Astrocyte (in vitro differentiated cells and primary cell): ENCODE measurements at places on chromosomes 13 and 19.

GRCh38 chr19:11814029-11814699 is at the start of gene ZNF440:
Gene ZNF440 (plus strand): TSS chr19:11814273. CDS start chr19:11814448, 175 bp downstream.
- peak; percentile 87 for DNase-seq

DNA sequence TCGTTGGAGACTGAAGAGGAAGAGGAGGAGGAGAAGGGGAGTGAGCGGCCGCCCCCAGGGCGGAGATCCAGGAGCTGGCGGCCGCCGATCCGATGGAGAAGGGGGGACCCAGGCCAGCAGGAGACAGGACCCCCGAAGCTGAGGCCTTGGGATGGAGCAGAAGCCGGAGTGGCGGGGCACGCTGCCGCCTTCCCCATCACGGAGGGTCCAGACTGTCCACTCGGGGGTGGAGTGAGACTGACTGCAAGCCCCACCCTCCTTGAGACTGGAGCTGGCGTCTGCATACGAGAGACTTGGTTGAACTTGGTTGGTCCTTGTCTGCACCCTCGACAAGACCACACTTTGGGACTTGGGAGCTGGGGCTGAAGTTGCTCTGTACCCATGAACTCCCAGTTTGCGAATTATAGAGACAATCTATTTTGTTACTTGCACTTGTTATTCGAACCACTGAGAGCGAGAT is 1.8 kb downstream of the GADD45B start:
- no peak for DNase-seq

GRCh38 chr19:54299126-54299498 is 13.9 kb downstream of the LILRA5 start:
- DNase-seq = no peak

DNA sequence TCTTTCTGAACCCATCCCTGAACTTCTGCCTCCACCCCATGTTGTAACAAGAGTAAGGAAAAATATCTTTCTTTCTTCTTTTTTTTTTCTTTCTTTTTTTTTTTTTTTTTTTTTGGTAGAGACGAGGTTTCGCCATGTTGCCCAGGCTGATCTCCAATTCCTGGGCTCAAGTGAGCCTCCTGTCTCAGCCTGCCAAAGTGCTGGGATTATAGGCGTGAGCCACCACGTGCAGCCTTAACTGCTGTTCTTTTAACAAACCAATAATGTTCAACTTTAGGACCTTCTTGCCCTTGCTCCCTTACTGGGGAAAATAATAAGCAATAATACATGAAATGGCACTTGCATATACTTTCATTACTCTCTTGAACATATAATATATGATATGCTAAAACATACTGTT is 19.6 kb downstream of the GPR183 start:
- DNase-seq = no peak

GRCh38 chr19:7528522-7529245 is 6.3 kb downstream of the MCOLN1 start:
- DNase-seq = no peak

- DNase-seq = peak; percentile 100
Observed at GRCh38 chr19:3450796-3451411, 29.4 kb downstream of the SMIM24 start.

DNA sequence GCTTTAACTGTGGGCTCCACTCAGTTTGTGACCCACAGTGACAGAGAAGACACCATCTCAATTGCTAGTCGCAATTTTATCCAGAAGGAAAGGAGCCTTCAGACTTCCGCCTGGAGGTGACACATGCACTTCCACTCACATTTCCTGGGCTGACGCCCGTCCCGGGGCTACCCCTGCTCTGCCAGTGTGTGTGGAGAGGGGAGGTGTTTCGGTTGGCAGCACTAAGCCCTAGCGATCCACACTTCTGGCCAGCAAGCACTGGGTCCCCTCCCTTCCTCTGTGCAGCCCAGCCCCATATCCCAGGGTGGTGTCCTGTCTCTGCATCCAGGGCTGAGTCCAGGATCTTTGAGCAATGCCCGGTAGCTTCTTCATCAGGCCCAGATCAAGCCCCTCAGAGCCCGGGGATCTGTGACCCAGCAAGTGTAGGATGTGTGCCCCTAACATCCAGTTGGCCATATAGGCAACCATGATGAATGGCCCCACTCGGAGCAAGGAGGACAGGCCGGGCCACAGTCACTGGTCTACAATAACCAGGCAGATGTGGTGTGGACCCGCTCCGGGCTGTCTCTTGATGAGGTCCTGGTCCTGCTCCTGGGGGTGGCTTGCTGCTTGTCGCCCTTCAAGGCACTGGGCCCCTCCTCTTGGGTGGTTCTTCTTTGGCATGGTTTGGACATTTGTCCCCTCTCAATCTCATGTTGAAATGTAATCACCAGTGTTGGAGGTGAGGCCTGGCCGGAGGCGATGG is 141.9 kb upstream of the SPACA7 start:
- DNase-seq = no peak

GRCh38 chr19:8113017-8113416 is 36.4 kb downstream of the FBN3 start:
- no peak for DNase-seq

GRCh38 chr19:18322759-18323460 is at the start of gene LSM4:
Gene LSM4 (minus strand): TSS chr19:18323076. CDS start chr19:18323020, 56 bp downstream.
- peak; percentile 89 for DNase-seq

- DNase-seq = no peak
Observed at GRCh38 chr19:13963603-13964105, 11.3 kb downstream of the DCAF15 start.

GRCh38 chr13:109130093-109130835 is 500.9 kb downstream of the MYO16 start:
- no peak for DNase-seq

DNA sequence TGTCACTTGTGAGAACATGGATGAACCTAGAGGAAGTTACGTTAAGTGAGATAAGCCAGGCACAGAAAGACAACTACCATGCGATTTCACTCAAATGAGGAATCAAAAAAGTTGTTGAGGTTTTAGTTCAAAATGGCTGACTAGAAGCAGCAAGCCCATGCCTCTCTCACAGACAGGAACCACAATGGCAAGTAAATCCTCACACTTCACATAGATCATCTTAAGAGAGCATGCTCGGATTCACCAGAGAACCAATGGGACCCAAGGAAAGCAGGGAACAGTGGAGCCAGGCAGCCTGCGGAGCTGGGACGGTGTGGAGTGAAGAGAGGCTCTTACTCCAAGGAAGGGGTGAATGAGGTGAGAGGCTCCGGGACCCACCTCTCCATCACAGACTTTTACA is 581.0 kb downstream of the UQCRFS1 start:
- DNase-seq = no peak

DNA sequence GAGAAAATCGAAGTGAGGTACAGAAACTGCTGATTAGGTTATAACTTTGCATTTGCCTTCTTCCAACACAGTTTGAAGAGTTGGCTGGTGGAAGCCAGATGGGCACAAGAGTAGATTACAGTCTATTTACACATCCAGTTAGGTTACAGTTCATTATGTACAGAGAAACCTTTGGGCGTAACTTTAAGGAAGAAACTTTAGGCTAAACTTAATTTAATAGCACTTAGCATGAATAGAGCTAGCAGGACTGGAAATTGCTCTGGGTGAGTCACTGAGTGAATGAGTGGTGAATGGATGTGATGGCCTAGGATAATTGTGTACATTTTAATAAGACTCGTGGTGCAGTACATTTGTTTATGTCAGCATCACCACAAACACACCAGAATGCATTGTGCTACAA is 62.9 kb upstream of the KLHL1 start:
- DNase-seq = no peak

DNA sequence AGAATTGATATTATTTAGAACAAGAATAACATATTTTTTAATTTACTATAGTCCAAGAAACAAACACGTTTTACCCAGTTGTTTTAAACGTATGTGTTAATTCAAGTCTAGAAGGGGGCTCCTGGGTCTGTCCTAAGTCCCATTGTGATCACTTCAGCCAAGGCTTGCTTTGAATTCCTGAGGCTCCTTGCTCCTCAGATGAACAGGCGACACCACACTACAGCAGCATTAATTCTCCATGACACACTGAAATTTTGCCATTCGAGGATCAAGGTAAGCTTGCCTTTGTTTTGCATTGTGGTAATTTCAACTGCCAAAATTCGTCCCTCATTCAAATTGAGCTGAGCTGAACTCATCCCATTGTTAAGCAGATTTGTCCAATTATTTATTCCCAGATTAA is 1442.6 kb downstream of the SLITRK5 start:
- DNase-seq = no peak

DNA sequence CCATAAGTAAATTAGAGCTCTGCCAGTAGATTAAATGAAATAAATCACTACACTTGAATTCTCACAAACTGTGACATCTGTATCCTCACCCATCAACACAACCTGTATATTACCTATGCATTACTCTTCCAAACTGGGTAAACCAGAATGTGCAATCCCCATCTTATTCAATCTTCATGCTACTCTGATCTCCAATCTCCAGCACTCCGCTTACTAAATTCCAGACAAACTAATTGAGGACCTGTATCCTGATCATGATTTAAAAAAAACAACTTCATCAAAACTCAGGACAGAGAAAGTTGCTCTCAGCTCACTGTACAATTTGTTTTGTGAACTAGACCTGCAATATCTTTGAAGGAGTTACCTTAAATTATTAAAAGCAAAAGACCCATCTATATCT is 74.4 kb downstream of the FOXO1 start:
- no peak for DNase-seq

DNA sequence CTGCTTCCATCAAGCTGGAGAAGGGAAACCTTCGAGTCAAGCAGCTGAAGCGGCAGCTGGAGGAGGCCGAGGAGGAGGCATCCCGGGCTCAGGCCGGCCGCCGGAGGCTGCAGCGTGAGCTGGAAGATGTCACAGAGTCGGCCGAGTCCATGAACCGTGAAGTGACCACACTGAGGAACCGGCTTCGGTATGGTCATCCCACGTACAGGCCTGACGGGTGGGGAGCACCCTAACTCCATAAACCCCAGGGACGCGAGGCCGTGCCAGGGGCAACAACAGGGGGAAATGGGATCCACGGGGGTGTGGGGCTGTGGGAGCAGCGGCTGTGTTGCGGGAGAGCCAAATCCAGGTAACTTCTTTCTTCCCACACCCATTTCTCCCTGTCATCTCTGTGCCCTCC is 20.2 kb downstream of the KCNC3 start:
- DNase-seq = no peak

DNA sequence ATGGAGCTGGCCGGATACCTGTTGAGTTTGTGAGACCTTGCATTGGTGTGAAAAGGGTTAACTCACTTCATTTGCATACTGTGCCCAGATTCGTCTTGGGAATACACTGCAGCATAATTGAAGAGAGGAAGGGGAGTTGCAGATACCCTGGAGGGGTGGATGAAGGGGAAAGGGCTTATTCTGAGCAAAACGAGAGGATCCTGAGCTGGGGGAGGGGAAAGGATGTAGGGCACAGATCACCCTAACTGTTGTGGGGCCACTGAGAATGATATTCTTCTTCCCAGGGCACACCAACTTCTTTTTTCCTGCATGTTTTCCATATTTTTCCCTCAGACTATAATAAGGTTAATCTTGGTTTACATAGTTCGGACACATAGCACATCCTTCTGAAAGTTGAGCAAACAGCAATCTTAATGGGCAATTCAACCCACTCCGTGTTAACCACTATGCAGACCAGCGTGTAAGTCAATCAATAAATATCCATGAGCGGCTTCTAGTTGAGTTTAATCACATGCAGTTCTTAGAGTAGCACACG is 11.7 kb upstream of the PTPRS start:
- peak; percentile 39 for DNase-seq

DNA sequence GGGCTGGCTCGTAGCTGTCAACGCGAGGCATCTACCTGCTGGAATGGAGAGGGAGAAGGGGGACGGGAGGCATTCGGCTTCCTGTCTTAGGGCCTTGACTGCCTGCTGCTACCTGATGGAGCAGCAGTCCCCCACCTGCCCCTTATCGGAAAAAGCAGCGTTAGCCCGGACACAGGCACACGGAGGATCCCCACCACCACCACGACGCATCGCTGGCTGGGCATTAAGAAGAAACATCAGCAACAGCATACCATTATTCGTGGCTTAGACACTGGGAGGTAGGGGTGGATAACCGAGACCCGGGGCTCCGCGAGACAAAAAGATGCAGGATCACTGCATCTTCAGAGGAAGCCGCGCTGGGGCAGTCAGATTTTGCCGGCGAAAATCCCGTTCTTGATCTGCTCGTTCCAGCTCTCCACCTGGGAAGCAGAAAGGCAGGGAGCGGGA is 1.1 kb downstream of the COX6B2 start:
- no peak for DNase-seq

GRCh38 chr13:111572956-111573761 is 252.7 kb downstream of the TEX29 start:
- DNase-seq = no peak

GRCh38 chr13:102286326-102286725 is 115.5 kb downstream of the FGF14 start:
- peak; percentile 92 for DNase-seq

DNA sequence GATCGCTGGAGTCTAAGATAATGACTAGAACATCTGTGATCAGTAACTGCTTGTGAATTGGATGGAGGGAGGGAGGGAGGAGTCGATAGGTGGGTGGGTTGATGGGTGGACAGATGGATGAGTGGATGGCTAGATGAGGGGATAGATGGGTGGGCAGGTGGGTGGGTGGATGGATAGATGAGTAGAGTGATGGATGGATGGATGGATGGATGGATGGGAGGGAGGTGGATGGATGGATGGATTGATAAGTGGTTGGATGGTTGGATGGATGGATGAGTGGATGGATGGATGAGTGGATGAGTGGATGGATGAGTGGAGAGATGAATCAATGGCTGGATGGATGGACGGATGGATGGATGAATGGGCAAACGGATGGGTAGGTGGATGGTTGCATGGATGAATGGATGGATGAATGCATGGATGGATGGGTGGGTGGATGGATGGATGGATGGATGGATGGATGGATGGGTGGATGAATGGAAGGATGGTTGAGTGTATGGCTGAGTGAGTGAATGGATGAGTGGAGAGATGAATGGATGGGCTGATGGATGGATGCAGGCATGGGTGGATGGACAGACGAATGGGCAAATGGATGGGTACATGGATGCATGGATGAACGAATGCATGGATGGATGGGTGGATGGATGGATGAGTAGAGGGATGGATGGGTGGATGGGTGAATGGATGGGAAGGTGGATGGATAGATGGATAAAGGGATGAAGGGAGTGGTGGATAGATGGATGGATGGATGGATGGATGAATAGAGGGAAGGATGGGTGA is 44.0 kb upstream of the NFIC start:
- no peak for DNase-seq

DNA sequence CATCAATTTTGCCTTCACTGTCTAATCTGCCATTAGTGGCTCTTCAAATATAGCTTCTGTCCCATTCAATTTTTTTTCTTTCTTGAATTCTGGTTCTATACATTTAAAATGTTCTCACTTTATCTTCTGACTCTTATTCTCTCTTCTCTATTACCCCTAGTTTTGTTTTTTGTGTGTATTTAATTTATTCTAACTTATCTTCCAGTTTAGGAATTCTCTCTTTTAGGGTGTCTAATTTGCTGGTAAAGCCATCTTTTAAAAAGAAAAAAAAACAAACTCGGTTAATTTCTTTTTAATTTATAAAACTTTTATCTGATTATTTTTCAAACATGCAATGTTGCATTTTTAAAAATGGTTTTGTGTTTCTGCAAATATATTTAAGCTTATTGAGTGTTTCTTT is 80.3 kb upstream of the OXGR1 start:
- no peak for DNase-seq

GRCh38 chr13:33217256-33217655 is 68.3 kb downstream of the STARD13 start:
- DNase-seq = no peak
